ENCODE measurements at places on chromosomes 5 and 9. TPM values are rescaled to one million over a fixed set of nuclear protein-coding genes. Genes with fewer than 3 reads are reported as not detected.

The CAMK2A gene
- 0.21 TPM for total RNA-seq

The NEURL1B gene
- 90.8 TPM for total RNA-seq

The SPAAR gene
- total RNA-seq, result 2.1 TPM

The FOXD4L3 gene
- not detected for total RNA-seq

The OLFM1 gene
- total RNA-seq, result 6.0 TPM

The CATSPER3 gene
- 0.70 TPM for total RNA-seq

The SPINK7 gene
- not detected for total RNA-seq

The QRFP gene
- total RNA-seq, result not detected

The C9orf72 gene
- 13.4 TPM for total RNA-seq

The PCDHGB7 gene
- 3.0 TPM for total RNA-seq

The SLC25A46 gene
- 44.7 TPM for total RNA-seq

The CEL gene
- 0.64 TPM for total RNA-seq

The FST gene
- total RNA-seq, result 4.2 TPM

GRCh38 chr5:136028090-136028489 lies 698 bp upstream of the TGFBI start:
- DNase-seq, result no peak

DNA sequence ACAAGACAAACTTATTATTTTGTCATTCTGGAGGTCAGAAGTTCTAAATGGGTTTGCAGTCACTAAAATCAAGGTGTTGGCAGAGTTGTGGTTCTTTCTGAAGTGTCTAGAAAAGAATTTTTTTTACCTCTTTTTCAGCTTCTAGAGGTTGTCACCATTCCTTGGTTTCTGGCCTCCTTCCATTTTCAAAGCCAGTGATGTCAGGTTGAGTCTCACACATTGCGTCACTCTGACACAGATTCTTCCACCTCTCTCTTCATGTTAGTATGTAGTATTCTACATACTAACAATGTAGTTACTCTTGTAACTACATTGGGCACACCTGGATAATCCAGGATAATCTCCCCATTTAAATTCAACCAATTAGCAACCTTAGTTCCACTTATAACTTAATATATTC lies 290.3 kb downstream of the RFX3 start:
- no peak for DNase-seq

DNA sequence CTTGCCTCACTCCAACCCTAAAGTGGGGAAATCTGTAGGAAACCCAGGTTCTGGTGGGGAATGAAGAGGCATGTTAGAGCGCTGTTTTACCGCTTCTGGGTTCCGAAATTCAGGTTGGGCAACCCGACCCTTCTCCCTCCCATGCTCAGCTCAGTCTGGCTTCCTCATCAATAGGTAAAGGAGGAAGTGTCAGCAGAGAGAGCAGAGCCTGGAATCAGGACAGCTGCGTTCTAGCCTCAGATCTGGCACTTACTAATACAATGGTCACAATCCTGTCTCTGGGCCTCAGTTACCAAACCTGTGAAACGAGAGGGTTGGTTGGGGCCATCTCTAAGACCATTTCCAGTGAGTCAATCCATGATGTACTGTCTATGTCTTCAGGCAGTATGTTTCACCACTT lies 16.2 kb upstream of the TNIP1 start:
- no peak for DNase-seq

DNA sequence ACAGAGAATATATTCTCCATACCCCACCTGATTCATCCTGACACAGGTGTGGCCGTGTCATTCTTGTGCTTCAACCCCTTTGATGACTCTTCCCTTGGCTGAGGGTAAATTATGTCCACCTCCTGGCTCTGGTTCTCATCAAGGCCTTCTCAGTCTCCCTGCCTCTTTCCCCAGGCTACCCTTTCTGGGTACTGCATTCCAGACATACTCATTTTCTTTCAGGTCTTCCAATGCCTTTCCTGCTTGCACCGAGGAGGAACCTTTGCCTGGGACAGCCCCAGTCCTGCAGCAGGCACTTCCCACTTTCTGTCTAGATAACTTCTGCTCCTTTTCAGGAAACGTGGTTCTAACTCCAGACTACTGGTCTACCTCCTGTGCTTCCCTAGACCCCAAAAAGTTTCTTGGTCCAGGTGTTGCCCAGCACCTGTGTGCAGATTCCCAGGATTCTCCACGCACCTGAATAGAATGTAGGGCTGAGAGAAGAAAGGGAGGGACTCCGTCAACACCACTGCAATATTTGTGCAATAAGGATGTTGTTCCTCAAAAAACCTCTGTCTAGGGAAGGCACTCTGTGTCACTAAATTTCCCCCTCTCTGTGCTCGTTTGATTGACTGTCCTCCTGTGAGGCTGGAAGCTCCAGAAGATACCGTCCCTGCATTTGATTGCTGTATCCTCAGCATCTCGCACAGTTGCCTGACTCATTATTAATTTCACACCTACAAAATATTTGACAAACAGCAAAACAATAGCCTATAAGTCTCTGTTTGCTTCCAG lies 255.4 kb upstream of the NFIL3 start:
- no peak for DNase-seq

DNA sequence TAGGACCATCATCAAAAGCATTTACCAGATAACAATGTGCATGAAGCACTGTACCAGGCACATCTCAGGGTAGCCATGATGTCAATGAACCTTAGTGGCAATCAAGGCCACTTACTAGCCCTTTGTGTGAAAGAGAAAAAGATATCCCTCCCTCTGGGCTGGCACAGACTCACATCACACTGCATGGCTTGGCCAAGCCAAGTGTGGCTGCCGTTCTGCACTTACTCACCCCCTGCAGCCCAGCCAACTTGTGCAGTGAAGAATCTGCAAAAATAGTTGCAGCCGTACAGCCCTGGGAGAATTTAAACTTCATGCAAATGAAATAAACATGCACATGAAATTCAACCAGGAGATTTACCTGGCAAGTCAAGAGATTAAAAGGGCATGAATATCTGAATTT lies 333.5 kb downstream of the DEPDC1B start:
- no peak for DNase-seq

DNA sequence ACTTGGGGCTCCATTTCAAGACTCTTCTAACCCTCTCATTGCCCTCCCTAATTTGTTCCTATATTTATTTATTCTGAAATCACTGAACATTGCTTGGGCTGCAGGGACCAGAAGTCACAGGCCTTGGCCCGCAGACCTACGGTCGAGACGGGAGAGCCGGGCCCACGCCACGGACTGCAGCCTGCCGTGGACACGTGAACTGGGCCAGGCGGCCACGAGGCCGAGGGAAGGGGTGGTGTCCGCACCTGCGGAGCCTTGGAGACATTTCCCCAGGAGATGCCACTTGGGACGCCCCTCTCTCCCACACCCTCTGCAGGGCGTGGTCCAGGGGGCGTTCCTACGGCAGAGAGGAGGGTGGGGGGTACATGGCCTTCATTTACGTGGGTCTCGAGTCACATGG lies 463.9 kb downstream of the ICE1 start:
- DNase-seq, result no peak

- no peak for DNase-seq
These were observed 18.3 kb downstream of the PTGES2 start for GRCh38 chr9:128109050-128109709.

DNA sequence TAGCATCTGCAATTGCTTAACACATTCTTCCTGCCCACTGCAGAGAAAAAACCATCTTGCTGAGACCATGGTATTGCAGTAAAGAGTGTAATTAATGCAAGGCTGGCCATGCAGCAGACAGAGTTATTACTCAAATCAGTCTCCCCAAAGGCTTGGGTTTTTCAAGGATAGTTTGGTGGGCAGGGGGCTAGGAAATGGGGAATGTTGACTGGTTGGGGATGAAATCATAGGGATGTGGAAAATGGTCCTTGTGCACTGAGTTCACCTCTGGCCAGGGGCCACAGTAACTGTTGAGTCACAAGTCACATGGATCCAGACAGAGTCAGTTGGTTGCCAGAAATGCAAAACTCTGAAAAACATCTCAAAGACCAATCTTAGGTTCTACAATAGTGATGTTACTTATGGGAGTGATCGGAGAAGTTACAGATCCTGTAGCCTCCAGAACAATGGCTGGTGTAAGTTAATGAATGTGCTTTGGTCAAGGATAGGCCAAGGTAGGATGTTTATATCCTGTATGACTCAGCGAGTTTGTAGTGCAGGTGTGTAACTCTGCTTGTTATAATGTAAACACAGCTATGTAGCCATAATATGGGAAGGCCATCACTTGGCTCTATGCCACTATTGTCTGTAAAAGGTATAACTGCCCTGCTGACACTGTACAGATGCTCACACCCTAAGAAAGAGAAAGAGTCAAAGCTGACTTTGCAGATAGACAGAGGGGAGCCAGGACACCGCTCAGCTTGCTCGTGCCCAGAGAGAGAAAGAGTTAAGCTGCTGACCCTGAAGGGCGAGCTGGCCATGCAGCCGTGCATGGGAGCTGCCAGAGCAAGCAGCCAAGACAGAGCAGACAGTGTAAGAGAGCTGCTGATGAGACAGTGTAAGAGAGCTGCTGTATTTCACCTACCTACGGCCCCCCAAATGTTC lies 27.2 kb downstream of the C9orf152 start:
- DNase-seq, result no peak

GRCh38 chr5:86880785-86881492 lies 263.2 kb downstream of the COX7C start:
- peak; percentile 15 for DNase-seq

- no peak for DNase-seq
These were observed 381.8 kb upstream of the ST8SIA4 start for GRCh38 chr5:101284736-101285375.

GRCh38 chr5:87113861-87114260 lies 153.8 kb upstream of the RASA1 start:
- DNase-seq, result no peak

GRCh38 chr5:175523292-175523691 lies 44.9 kb downstream of the SFXN1 start:
- no peak for DNase-seq

- no peak for DNase-seq
These were observed 124.5 kb upstream of the SMIM23 start for GRCh38 chr5:171661143-171661542.

- no peak for DNase-seq
These were observed 201.1 kb upstream of the CHD1 start for GRCh38 chr5:99129768-99130501.

GRCh38 chr9:97806721-97807120 lies 46.3 kb upstream of the FOXE1 start:
- no peak for DNase-seq

GRCh38 chr9:109417054-109417453 lies 81.1 kb downstream of the PTPN3 start:
- no peak for DNase-seq
